NCI-H1048 (cell line): ENCODE measurements at places on chromosomes 16 and 17.

DNA sequence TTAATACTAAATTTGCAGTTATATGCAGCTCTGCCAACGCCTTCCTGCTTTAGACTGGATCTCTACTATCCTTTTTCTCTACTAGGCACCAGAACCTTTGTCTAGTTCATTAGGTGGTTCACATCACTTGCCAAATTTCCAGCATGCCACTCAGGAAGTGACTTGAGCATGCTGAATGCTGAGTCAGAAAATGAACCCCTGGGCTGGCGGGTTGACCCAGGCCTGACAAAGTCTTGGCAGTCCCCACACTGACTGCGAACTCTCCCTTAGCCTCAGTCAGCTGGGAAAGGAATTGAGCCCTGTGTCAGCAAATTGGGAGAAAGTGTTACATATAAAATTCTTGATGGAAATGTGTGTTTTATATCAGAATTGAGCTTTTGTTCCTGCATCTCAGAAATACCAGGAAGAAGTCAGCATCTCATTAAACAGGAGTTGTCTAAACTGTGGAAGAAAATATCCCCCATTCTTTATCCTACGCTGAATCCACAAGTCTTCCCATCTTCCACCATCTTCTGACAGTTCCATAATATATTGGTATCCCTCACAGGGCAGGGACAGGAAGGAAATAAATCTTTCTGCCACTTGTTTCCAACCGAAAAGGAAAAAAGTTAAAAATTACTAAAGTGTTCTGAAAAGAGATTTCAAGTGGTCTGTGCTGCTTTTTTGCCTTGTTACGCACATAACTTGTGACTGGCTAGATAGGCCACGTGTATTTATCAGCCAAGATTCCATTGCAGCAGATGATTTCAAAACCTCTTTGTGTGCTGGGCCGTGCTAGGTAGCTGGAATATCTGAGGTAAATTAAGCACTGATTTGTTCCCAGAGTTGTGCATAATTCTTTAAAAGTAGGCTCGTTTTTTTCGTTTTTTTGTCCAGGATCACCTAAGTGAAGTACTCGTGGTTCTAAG, 16.7 kb upstream of the SLC12A3 start:
- DNase-seq, result no peak

DNA sequence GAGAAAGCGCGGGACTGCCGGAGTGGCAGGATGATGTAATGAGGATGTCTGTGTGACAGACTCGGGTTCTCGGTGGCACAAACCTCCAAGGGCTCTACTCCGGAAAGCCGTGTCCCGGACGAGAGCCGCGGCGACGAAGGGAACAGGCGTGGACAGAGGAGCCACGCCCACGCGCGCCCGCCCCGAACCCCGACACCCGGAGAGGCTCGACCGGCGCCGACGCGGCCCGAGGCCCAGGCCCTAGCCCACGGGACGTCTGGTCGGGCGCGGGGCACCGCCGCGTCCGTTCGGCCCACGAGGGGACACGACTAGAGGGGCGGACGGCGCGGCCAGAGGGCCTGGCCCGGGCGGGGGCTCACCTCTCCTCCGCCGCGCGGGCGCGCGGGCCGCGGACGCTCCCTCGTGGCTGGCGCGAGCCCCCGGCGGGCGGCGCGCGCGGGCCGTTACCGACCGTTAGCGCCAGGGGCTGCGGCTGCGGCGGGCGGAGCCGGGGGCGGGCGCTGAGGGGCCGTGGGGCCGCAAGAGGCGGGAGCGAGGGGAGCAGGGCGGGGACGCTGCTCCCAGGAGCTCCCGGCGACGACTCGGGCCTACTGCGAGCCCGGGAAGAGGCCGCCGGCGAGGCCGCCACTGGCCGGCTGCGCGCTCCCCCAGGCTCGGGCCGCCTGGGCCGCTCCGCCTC, 2.1 kb upstream of the IRX5 start:
- DNase-seq, result no peak

- no peak for DNase-seq
Observed at GRCh38 chr17:49707246-49707607, 537 bp downstream of the SLC35B1 start.

- DNase-seq, result peak; percentile 44
Observed at GRCh38 chr16:2513405-2514332, at the start of gene ATP6V0C. Gene ATP6V0C (plus strand): TSS chr16:2513952. CDS start chr16:2514104, 152 bp downstream.

DNA sequence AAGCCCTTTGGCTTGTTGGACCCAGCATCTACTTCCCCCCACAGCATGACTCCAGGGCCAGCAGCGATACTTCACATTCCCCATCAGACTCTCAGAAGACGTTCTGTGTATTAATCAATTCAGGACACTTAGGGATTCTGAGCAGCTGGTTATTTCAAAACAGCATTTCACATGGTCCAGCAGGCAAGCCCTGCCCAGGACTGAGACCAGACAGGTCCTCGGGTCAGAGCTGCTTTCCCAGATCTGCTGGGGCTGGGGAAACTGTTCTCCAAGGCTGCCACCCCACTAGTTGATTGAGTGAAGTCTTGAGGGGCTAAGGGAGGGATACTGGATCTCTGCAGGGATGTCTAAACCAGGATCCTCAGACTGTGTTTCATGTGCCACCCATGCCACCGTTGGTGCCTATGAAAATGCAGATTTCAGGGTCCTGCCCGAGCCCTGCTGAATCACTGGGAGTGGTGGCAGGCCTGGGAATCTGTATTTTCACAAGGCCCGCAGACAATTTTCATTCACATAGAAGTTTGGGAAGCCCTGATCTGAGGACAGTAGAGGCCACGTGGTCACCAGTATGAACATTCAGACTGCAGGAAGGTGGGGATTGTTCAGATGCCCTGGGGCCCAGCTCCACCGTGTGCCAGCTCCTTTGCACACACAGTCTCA, 40.6 kb upstream of the CDH5 start:
- no peak for DNase-seq

DNA sequence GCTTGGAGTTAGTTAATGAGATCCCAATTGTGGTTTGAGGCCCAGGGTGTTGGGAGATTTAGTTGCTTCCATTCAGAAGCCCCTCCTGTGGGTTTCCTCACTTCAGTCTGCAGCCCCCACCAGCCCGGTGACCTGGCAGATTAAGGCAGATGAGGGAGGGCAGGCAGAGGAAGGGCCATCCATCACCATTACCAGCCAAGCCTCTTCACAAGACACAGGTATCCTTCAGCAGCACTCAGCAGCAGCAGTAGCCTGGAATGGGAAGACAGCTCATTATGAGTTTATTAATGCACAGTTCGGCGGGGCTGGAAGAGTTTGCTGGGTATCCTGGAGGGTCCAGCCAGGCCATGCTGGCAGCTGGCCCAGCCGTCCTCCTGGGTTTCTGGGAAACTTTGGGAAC, 90.0 kb upstream of the GPRC5B start:
- no peak for DNase-seq

- DNase-seq, result no peak
Observed at GRCh38 chr16:89607453-89607852, 6.0 kb upstream of the DPEP1 start.

GRCh38 chr17:72236980-72237633, 116.3 kb downstream of the SOX9 start:
- DNase-seq, result no peak

DNA sequence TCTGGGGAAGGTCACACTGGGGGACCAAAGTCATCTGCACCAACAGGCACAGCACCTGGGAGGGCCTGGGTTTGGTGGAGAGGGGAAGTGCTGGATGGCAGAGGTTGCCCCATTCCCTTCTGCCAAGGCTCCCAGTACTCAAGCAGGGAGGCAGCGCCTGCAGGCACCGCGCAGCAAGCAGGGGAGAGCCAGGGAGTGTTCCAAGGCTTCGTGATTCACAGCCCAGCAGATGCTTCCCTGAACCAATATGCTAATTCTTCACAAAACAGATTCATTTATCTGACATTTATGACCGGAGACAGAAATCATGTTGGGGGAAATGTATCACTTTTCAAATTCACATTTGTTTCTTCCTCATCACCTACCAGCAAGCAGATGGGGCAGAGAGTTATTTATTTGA, 13.4 kb upstream of the CDH5 start:
- no peak for DNase-seq

DNA sequence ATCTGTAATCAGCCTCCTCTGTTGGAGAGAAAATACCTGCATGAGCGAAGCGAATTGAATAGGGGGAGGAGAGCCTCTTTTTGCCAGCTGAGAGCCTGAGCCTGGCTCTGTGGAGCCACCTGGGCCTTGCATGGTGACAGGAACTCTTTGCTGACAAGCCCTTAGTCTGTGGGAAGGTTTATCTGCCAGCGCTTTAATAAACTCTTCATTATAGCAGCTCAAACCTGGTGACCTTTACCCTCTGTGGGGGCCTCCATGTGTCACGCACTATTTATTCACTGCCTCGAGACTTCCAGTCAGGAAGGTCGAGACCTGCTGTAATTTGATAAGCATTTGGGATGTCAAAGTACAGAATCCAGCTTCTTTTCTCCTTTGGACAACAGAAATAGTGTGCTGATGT, 282.6 kb downstream of the CBLN1 start:
- DNase-seq, result no peak
